Renal cortical epithelial cell (primary cell): ENCODE measurements at places on chromosomes 2 and 18.

DNA sequence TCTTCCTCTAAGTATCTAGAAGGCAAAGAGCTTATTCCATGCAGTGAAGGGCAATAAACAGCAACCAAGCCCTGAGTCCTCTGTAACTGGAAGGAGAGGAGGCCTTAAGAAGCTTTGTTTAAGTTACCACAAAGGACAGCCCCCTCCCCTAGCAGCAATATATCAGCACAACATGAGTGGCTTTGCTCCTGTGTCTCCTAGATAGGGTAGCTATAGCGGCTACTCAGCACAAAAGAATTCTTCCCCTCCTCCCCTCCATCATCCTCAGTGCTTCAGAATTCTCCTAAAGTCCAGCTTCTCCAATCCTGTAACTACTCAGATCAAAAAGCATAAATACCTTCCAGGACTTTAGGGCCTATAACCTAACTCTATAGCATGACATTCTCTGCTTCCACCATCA is 16.5 kb downstream of the SUMO1 start:
- no peak for DNase-seq

GRCh38 chr18:29549759-29550158 is 1372.8 kb upstream of the CDH2 start:
- no peak for DNase-seq

DNA sequence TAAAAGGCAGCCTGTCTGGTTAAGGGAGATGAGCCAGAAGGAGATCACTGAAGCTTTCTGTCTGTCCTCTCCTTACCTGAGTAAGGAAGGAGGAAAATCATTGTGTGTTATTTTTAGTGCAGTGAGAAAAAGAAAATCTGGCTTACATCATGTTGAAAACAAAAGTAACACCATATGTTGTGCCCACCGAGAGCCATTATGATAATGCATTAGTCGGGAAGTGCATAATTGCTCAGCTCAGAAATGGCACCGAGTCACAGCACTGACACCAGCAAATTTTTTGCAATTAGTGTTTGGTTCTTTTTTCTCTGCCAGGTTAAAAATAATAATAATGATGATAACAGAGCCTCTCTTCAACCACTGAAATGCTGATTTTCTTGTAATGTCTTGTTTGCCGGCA is 46.6 kb downstream of the HNMT start:
- no peak for DNase-seq

- DNase-seq = peak; percentile 49
Measured at GRCh38 chr2:152335016-152335725, at the start of gene FMNL2. Gene FMNL2, plus strand, starts transcription at chr2:152335174.

DNA sequence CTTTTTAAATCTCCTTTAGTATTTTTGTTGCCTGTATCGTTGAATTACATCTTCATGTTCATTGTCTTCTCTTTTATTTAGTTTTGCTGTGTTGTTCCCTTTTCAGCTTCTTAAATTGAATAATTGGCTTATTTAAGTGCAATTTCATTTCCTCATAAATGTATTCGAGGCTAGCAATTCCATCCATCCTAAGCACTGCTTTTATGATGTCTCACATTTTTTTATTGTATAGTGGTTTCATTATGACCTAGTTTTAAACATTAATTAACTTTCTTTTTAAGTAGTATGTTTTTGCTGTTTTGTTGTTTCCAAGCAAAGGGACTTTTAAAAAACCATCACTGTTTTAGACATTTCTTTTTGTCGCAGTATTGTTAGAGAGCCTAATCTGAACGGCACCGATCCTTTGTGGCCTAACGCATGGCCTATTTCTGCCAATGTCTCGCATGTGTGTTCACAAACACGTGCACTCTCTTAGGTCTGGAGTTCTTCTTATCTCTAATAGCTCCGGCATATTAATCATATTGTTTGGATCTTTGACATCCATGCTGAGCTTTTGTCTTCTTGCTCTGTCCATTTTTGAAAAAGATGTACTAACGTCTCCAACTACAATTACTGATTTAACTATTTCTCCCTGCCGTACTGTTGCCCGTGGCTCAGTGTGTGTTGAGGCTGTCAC is 59.6 kb upstream of the ZNF516 start:
- DNase-seq = no peak
